ENCODE measurements at places on chromosomes 1 and 21.

- DNase-seq = no peak
Observed at GRCh38 chr1:20079661-20080305, 9.8 kb downstream of the PLA2G5 start.

DNA sequence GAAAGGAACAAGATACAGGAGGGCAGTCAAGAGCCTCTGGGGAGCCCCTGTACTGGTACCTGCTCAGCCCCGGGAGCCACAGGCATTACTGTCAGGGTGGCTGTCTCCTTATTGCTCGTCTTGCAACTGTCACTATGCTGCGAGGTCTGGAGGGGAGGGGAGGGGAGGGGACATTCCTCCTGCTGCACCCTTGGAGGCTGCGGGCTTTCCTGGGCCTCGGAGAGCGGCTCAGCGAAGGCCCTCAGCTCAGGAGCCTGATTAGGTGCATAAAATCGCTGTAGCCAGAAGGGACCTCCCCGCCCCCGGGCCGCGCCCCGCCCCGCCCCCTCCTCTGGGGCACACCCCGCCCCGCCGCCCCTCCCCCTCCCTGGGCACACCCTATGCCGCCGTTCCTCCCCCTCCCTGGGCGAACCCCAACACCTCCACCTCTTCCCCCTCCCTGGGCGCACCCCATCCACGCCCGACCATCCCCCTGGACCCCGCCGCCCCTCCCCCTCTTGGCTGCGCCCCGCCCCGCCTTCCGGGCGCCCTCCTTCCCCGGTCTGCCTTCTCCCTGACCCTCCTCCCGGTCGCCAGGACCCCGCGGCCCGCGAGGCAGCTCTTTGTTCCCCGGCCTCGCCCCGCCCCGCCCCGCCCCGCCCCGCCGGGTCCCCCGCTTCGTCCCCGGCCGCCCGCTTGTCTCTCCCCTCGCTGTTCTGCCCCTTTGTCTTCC is 35.5 kb downstream of the CACHD1 start:
- no peak for DNase-seq

GRCh38 chr1:243598433-243598832 is 251.6 kb downstream of the AKT3 start:
- DNase-seq = peak; percentile 30

DNA sequence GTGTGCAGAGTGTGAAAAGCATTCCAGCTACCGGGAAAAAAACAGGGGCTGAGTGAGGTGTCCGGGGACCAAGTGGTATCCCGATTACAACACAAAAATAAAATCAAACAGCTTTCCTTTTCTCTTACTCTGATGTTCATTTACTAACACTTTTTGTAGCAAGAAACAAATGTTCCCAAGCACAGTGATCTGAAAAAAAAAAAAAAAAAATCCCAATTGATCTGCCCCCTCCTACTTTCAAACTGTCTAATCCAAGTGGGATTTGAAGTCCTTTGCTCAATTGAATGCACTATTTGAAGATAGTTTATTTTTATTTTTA is 1.3 kb downstream of the BACE2 start:
- DNase-seq = no peak

- no peak for DNase-seq
Observed at GRCh38 chr21:45592626-45593134, 50.4 kb upstream of the SLC19A1 start.

GRCh38 chr21:14584357-14585095 is 38.4 kb upstream of the SAMSN1 start:
- no peak for DNase-seq

DNA sequence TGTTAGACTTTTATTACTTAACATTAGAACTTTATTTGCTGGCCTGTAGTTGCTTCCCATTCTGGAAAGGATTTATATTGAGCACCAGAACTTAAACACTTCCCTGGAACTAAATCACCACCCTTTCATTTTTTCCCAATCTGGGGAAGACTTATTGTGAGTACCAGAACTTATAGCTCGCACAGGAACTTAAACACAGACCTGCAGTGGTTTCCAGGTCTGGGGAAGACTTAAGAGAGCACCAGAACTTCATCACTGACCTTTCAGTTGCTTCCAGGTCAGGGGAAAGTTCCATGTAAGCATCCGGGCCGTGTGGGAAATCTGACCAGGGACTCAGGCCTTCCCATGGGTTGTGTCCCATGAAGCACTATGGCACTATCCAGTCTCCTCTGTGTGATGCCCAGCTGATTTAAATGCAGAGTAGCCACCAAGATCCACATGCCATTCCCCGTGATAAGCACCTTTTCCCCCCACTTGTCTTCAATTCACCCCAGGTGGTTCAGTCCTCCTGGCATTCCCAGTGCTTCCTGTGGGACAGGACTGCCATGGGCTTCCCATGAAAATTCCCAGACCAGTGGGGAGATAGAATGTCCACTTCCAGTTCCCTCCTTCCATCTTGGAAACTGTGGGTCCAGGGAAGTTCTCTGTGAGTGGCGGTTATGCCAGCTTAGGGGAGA is 48.9 kb downstream of the C4BPA start:
- no peak for DNase-seq

DNA sequence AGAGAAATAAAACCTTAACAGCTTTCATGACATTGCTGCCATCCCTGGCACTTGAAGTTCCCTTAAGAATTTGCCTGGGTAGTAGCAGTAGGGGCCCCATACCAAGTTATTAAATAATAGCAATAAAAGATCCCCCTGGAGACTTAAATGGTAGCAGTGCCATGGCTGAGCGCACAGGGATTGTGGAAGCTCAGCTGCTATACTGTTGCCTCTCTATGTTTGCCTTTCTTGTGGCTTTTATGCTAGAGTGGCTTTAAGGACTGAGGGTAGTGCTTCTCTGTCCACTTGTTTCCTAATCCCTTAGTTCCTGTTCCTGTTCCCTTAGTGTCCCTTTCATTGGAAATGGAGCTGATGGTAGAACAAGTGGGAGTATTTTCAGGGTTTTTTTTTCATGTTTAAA is 42.1 kb downstream of the NCF2 start:
- DNase-seq = no peak

GRCh38 chr1:219000631-219001030 is 173.0 kb upstream of the LYPLAL1 start:
- DNase-seq = no peak

GRCh38 chr1:160007577-160008200 is 24.1 kb downstream of the PIGM start:
- DNase-seq = no peak

DNA sequence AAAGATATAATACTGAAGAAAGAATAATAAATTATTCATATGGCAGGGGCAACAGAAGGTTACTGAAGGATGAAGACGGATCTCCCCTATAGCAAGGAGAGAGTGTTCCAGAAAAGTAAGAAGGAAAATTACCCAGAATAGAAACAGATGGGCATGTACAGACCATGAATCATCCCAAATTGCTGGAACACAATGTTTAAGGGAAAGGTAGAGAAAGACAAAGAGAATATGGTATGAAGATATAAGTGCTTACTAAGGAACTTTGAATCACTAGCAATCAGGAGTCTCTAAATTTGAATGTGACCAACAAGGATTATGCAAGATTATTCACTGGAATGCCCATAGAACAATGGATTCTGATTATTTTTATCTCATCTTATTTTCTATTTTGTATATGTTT is 375.4 kb downstream of the COL11A1 start:
- no peak for DNase-seq

GRCh38 chr1:107623431-107623830 is 341.5 kb downstream of the VAV3 start:
- no peak for DNase-seq

DNA sequence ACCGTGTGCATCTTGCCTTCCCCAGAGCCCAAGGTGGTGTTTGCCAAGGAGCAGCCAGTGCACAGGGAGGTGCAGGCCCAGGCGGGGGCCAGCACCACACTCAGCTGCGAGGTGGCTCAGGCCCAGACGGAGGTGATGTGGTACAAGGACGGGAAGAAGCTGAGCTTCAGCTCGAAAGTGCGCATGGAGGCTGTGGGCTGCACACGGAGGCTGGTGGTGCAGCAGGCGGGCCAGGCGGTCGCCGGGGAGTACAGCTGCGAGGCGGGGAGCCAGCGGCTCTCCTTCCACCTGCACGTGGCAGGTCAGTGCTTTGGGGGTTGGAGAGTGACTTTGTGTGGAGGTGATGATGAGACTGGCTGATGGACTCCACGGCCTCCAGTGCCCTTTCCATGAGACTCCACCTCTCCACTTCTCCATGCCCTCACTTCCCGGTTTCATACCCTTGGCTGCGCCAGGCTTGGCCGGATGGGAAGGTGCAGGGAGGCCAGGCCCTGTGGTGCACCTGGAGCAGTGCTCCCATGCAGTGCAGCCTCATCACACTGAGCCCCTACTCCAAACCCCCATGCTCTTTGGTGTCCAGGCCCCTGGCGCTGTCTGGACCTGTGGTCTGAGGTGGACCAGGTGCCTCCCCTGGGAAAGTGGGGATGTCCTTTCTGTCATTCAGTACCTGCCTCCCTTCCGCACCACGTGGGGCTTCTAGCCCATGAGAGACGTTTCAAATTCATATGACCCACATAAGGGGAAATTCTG is 49.0 kb downstream of the OBSCN start:
- DNase-seq = no peak

- DNase-seq = no peak
Observed at GRCh38 chr1:7656557-7657215, 114.4 kb upstream of the VAMP3 start.

DNA sequence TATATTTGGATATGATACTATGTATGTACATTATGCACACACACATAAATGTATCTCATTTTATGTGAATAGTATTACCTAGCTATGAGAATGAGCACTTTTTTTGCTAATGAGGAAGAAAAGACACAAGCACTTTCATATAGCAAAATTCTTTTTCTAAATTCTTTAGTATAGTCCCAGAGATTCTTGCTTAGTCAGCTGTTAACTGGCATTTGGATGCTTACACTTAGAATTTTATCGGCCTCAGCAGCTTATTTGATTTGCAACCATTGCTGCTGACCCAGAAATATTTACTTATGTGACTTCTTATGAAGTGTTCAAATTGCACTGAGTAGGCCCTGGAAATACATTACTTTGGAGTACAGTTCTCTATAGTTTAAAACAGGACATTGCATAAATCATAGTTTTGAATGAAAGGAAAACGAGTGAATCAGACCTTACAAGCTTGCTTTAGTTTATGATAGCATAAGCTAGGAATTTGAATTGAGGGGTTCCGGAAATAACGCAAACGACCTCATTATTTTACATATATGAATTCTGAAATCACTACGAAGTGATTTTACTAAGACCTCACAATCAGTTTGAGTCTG is 653.9 kb upstream of the NEGR1 start:
- no peak for DNase-seq

GRCh38 chr1:226734611-226735153 is 4.4 kb downstream of the ITPKB start:
- no peak for DNase-seq

GRCh38 chr1:9615316-9616063 is 26.8 kb downstream of the TMEM201 start:
- DNase-seq = peak; percentile 24

- no peak for DNase-seq
Observed at GRCh38 chr21:44972821-44973220, 33.0 kb downstream of the SLX9 start.

GRCh38 chr1:3653286-3653618 is 936 bp downstream of the TP73 start:
- no peak for DNase-seq

- DNase-seq = no peak
Observed at GRCh38 chr1:1599030-1599934, 653 bp downstream of the FNDC10 start.

DNA sequence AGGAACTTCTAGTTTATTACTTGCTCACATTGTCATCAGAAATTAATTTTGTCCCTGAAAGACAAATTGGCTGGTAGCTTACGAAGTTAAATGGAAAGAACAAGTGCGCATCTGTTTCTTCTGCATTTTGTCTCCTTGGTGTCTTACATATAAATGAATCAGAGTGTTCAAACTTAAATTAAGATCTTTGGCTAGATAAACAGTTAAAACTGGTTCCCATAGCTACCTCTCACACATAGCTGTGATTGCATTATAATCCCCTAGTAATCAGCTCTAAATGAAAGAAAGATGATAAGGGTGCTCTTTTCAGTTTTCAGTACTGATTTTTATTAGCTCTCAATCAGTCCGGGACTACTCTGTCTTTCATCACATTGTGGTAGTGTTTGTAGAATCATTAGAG is 124.2 kb upstream of the LMO4 start:
- DNase-seq = no peak

DNA sequence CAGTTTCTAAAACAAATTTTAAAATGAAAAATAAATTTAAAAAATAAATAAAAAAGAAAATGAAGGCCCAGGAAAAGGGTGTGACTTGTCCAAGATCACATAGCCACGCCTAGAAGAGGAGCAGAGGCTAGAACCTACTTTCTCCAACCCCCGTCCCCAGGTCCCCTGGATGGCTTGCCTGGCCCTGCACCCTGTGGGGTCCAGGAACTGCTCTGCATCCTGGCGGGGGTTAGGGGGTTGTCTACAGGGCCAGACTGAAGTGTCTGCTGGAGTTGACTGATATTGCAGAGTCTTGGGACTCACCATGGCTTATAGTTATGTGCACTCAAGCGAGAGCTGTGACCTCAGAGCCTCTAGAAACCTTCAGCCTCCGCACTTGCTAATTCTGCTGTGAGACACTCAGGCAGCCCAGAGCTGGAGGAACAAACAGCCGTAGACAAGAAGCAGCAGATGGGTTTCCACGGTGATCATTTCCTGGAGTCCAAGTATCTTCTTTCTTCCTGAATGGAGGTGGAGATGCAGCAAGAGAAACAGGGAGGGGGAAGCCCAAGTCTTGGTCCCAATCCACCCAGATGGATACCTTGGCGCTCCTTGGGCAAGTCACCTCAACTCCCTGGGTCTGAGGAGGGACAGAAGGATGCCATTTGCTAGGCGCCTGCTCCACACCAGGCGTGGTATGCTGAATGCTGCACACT is 5.2 kb upstream of the EXTL1 start:
- no peak for DNase-seq

- DNase-seq = no peak
Observed at GRCh38 chr1:46166521-46167462, 8.1 kb upstream of the TSPAN1 start.

Data from HFF-Myc (cell line).